ENCODE measurements at places on chromosomes 6 and 20.

DNA sequence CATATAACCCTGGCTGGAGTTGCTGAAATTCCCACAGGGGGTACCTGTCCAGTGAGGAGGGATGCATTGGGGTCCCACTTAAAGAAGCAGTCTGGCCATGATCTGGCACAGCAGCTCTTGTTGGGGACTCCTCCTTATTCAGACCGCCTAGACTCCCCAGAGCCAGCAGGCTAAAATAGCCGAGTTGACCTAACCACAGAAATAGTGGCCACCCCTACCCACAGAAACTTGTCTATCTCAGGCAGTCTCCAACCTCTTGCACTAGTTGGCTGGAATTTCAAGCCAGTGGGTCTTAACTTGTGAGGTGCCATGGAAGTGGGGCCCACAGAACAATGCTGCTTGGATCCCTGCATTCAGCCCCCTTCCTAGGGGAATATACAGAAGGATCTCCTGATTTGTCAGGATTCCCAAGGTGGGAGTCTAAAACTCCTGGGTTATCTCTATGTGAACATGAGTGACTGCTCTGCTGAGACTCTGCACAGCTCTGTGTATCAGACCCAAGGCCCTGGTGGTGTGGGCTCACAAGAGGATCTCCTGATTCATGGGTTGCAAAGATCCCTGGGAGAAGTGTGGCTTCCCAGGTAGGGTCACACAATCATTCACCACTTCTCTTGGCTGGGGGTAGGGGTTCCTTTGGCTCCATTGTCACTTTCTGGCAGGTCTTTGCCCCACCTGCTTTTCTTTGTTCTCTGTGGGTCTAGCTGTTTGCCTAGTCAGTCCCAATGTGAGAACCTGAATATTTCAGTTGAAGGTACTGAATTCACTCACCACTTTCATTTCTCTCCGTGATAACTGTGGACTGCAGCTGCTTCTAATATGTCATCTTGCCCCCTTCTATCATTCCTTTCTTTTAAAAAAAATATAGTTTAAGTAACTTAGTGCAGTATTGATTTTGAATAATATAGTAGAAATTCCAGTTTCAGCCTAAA lies 65.5 kb upstream of the CLVS2 start:
- no peak for DNase-seq

- no peak for DNase-seq
Measured at GRCh38 chr6:56445818-56446217, 196.9 kb downstream of the DST start.

GRCh38 chr6:80441131-80441530 lies 334.7 kb downstream of the BCKDHB start:
- DNase-seq, result no peak

DNA sequence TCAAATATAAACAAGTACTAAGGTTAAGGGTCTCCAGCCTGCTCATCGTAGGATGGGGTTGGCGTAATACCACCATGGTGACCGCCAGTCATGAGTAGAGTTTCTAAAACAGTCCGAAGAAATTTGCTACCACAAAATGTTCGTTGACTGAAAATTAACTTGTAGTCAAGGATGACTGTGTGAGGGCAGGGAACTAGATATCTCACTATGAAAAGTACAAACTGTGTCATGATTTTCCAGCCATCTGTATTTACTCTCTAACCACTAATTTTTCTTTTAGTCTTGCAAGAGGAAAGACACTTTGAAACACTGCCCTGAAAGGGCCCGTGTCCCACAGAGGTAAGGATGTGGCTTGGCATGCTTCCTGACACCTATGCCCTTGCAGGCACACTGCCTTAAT lies 99.7 kb downstream of the IRF4 start:
- no peak for DNase-seq

DNA sequence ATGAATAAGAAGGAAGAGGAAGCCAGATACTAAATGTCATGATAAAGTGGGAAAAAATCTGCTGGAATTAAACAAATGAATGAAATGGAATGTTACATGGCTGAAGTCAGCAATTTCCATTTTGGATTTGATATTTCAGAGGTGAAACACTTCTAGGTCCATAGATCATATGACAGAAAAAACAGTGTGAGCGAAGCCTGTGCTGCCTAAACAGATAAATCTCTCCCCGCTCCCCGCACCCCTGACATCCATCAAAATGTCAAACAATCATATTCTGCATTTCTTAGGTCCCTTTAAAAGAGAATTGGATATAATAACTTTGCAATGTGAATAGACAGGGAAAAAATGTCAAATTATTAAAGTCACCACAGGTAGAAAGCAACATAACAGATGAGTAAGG lies 26.0 kb upstream of the TRDN start:
- no peak for DNase-seq

GRCh38 chr20:23235173-23236027 lies 115.2 kb upstream of the NXT1 start:
- no peak for DNase-seq

- no peak for DNase-seq
Measured at GRCh38 chr6:11230158-11231107, 2.0 kb downstream of the NEDD9 start.

DNA sequence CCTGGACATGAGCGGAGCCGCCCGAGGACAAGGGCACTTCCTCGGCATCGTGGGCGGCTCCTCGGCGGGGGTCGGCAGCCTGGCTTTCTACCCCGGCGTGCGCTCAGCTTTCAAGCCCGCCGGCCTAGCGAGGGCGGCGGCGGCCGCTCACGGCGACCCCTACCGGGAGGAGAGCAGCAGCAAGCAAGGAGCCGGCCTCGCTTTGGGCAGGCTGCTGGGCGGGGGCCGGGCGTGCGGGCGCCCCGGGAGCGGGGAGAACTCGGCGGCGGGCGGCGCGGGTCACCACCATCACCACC lies 6.7 kb downstream of the PRDM13 start:
- DNase-seq, result no peak
